ENCODE measurements at places on chromosomes 11 and 22. TPM values are rescaled to one million over a fixed set of nuclear protein-coding genes. Genes with fewer than 3 reads are reported as not detected.

The CSNK2A3 gene
- 0.96 TPM for polyA plus RNA-seq

The OR51B4 gene
- polyA plus RNA-seq, result not detected

The OR5AR1 gene
- polyA plus RNA-seq, result not detected

DNA sequence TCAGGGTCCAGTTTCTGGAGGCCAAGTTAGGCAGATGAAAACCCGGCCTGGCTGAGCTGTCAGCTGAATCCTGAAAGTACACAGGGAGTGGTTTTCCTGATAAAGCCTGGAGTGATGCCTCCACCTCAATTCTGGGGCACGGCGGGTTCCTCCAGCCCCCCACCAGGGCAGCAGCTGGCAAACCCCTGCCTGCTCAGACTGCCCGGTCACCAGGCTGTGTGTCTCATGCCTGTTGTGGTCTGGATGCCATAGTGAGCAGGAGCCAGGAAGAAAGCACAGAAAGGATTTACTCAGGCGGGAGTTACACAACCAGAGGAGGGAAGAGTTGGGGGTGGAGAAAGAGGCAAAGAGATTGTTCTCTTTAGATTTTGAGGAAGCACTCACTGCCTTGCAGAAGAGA is 119.9 kb upstream of the RASSF10 start:
- DNase-seq, result no peak

DNA sequence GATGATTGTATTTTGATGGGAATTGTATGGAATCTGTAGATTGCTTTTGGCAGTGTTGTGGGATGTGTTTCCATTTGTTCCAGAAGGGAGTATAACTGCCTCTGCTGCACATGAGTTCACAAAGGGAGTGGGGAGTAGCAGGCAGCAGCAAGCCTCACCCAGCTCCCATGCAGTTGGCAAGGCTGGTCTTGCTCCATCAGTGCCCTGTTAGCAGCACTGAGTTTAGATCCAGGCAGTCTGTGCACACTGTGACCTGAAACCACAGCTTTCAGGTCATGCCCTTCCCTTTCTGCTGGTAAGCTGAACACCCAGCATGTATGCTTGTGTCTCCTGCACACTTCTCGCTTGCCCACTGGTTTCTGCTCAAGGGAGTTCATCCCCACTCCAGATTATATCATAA is 3.7 kb upstream of the NUCB2 start:
- DNase-seq, result no peak

DNA sequence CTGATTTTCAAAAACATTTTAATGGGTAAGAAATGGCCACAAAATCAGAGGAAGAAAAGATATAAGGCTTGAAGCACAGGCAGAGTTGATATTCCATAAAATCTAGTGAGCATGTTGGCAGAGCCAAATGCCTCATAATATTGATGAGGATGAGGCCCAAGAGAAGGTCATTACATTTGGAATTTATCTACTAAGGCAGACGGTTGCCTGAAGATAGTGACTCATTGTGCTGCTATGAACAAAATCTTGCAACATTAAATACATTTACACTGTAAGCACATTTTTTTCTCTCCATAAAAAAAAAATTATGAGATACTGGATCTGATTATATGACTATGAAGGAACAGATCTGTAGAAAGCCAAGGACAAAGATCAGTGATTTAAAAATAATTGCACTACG is 881.4 kb upstream of the CHORDC1 start:
- DNase-seq, result no peak

DNA sequence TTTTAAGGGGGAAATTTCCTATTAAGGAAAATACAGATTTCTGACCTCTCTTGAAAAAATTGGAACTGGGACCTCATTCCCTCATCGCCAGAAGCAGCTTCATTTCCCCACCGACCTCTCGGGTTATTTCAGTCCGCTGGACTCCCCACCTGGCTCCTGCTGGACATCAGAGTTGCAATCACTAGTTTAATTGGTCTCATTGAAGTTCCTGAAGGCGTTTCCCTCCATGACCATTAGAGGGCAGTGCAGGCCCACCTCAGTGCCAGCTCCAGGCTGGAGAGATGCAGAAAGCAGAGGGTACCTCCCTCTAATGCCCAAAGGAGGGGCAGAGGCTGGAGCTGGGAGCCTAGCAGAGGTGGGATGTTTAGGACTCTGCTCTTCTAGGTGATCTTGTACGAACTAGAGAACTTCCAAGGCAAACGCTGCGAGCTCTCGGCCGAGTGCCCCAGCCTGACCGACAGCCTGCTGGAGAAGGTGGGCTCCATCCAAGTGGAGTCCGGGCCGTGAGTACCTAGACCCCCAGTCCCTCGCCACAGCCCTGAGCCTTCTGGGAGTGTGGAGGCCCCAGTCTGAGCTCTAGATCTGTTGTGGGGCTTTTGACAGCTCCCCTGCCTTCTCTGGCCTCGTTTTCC is 2.7 kb downstream of the CRYBB3 start:
- no peak for DNase-seq

- no peak for DNase-seq
Observed at GRCh38 chr11:62614275-62614674, 1.2 kb downstream of the ROM1 start.

DNA sequence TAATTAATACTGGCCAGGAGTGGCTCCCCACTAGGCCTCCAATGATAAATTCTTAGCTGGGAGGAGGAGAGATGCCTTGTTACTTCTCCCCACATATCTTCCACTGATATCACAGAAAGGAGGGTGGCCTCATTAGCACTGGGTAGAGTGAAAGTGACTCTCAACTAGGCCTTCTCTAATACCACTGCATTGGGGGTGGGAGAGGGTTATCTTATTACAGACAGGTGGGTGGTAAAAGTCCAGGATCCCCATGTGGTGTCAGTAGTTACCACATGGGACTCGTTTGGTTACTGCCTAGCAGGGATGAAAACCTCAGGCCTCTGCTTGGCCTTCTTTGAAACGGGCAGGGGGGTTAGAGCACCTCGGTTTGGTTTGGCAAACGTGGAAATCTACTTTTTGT is 167.3 kb downstream of the UVRAG start:
- DNase-seq, result no peak

DNA sequence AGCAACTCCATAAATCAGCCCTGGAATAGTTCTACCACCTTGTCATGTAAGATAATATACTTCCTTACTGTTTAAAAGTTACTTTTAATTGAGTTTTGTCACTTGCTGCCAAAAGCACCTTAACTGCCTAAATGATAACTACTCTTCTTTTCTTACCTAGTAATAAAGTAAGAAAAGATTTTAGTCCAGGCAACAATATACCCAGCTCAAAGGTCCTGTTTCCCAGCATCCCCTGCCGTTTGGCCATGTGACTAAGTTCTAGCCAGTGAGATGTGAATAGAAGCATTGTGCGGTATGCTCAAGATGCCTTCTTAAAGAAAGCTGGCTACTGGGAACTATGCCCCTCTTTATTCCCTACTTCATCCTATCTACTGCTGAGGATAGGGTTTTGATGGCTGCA is 39.4 kb upstream of the CCDC34 start:
- DNase-seq, result no peak

GRCh38 chr11:123587044-123587443 is 67.4 kb downstream of the SCN3B start:
- DNase-seq, result no peak

GRCh38 chr11:73553266-73553665 is 44.6 kb downstream of the FAM168A start:
- DNase-seq, result no peak

DNA sequence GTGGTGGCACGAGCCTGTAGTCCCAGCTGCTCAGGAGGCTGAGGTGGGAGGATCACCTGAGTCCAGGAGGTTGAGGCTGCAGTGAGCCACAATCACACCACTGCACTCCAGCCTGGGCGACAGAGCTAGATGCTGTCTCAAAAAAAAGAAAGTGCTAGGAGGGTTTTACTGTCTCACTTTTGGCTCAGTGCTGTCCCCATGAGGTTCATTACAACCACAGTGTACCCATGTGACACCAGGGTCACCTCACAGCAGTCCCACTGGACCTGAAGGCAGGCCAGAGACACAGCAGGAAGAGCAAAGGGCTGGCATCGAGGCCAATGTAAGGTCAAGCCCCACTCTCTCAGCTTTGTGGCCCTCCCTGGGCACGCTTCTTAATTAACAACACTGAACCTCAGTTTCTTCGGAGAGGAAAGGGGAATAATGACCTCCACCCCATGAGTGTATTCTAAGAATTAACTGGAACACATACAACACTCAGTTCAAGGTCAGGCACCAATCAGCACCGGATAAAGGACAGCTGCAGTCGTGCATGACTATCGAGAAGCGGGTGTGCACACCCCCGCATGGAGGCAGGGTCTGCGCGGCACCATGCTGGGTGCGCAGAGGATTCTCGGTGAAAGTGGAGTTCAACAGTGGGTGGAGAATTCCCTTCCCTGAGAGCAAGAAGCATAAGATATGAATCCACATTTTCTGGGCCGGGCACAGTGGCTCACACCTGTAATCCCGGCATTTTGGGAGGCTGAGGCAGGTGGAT is 30.9 kb upstream of the BAIAP2L2 start:
- DNase-seq, result no peak

DNA sequence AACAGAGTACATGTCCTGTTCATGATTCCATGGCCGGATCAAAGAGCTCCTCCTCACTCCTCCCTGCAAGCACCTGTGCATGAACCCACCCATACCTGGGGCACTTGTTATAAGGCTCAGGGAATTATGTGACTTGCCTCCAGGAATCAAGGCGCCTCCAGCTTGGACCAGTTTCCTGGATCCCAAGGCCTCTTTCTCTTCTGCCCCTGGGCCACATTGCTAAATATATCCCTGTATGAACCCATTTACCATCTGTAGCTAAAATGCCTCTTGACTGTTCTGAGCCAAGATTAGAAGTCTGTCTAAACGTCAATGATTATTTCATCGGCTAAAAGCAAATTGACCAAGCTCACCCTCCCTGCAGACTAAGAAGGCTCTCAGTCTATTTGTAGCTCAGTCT is 135.6 kb downstream of the KIRREL3 start:
- no peak for DNase-seq

GRCh38 chr11:131817687-131818188 is 447.3 kb downstream of the NTM start:
- DNase-seq, result no peak

All from left renal cortex interstitium (tissue), 4 donors.